ENCODE measurements at places on chromosomes 1 and 21.
A peak's percentile ranks its signal among the peaks of the same experiment; 100 is the strongest.

DNA sequence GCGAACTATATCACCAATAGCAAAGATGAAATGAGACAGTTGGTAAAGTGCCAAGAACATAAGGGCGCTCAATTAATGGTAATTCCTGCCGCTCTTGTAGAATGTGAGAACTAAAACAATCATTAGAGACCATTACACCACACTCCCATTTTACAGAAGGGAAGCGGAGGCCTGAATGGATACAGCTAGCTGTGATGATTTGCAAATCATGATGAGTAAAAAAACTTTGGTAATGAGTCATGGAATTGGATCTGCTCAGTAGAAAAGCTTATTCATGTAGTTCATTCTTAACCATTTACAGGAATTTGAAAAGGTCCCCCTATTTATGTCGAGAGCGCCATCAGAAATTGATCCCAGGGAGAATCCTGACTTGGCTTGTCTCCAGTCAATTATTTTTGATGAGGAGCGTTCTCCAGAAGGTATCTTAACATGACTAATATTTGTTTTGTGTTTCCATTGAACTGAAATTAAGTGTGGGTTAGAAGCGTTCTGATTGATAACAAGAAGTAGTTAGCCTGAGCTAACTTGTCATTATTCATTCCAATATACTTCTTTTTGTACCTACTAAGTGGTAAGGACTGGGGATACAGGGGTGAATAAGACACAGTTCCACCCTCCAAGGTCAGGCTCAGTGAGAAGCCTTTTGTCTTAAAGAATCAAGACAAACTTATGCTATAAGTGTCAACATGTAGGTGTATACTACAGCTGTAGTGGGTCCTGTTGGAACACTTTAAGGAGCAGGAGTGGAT, 812 bp downstream of the TTC4 start:
- no peak for DNase-seq

DNA sequence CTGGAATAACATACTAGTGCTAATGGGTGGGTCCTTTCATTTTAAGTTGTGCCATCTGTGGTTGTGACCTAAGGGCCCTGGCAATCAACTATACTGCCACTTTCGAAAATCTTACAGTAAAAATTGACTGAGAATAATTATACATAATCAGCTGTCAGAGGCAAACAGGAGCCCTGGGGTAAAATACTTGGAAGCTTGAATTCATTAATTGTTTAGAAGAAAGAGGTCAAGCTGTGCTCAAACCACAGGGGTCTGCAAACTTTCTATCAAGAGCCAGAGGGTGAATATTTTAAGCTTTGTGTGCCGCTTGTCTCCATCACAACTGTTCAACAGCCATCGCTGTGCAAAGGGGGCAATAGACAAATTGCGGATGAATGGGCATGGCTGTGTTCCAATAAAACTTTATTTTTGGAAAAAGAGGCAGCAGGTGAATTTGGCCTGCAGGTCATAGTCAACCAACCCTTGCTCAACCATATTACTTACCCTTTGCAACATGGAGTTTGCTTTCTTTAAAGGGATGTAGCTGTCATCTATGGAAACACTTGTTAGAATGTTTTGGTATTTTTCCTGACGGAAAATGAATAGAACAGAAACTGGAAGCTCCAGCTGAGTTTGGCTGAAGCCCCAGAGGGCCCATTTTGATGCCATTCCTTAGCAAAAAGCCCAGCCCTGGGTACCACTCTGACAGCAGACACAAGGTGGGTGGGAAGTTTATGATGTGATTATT, 35.7 kb upstream of the USP1 start:
- DNase-seq, result peak; percentile 42

DNA sequence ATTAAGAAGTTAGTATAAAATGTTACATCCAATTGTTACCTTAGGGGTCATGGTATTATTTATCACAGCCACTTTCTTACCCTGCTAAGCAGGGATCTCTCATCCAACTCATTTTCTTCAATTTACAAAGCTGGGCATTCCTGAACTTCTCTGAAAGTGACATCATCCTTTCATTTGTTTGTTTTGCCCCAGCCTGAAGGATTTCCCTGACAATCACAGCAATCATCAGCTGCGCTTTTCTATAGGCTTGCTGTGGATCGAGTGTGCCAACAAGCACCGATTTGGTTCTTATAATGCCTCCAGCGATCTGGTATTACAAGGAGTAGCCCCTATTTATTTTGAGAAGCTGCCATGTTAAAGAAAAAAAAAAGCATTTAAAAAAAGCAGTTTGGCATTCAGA, 240.2 kb downstream of the USH2A start:
- peak; percentile 26 for DNase-seq

GRCh38 chr21:41045534-41046268, 122.3 kb upstream of the BACE2 start:
- DNase-seq, result peak; percentile 94

GRCh38 chr1:22048351-22049192, 3.9 kb upstream of the CDC42 start:
- DNase-seq, result no peak

GRCh38 chr1:200741551-200742207, 3.0 kb downstream of the CAMSAP2 start:
- no peak for DNase-seq

- DNase-seq, result no peak
Measured at GRCh38 chr1:213658457-213658856, 329.3 kb upstream of the PROX1 start.

DNA sequence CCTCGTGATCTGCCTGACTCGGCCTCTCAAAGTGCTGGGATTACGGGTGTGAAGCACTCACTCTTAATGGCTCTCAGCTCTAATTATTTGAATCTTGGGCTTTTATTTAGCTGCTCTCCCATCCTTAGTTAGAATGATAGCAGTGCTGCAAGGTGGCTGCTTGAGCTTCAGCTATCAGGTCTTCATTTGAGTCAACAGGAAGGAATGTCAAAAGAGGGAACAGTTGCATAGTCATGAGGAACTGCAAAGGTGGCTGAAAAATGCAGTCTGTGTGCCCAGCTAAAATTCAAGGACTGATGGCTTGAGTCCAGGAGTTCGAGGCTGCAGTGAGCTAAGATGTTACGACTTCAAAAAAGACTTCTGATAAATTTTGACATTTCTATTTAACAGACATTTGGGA, 55.6 kb downstream of the UCK2 start:
- no peak for DNase-seq

GRCh38 chr1:232421143-232421796, 208.7 kb downstream of the SIPA1L2 start:
- peak; percentile 49 for DNase-seq

GRCh38 chr1:193338194-193338593, 151.8 kb upstream of the B3GALT2 start:
- DNase-seq, result no peak

- no peak for DNase-seq
Measured at GRCh38 chr1:185271921-185272320, 45.1 kb downstream of the IVNS1ABP start.

- no peak for DNase-seq
Measured at GRCh38 chr1:247273013-247273412, 17.1 kb downstream of the VN1R5 start.

DNA sequence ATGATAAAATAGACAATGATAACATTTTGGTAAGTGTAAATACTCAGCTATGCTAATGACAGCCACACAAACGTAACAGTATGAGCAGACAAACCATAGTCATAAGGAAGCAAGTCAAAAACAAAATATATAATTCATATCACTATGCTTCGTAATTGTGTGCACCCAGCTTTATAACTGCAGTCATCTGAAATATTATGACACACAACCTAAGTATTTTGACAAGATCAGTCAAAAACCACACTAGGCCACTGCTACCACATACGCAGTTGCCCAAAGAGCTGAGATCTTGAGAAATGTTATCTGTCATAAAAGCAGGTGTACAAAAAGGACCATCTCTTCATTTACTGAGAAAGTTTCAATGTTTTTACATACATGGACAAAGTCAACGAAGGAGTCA, 26.0 kb downstream of the RNASEL start:
- no peak for DNase-seq

GRCh38 chr1:20625176-20626097, 7.8 kb upstream of the PINK1 start:
- DNase-seq, result no peak

GRCh38 chr1:231162297-231162969, 575 bp downstream of the TRIM67 start:
- peak; percentile 56 for DNase-seq

DNA sequence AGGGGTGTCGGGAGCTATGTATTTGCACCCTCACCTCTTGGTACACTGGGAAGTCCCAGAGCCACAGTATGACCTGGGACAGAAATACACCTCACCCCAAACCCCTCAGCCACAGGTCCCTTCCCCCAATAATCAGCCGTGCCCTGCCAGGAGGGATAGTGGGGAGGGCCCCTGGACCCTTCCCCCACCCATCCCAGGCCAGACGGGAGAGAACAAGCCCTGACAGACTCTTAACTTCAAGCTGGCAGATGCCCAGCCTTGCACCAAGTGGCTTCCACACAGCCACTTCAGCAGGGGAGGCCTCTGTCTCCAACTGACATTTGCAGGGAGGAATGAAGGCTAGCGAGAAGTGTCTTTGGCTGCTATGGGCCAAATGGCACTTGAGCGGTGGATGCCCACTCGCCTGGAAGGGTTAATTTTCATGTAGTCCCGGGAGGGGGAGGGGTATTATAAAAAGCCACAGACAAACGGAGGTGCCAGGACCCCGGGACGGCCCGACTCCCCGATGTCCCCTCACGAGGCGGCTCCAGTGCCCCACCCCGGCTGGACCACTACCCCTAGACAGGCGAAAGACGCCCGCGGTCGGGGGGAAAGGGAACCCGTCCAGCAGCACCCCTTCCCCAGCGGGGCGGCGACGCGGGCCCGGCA, 495 bp downstream of the SYNC start:
- no peak for DNase-seq

DNA sequence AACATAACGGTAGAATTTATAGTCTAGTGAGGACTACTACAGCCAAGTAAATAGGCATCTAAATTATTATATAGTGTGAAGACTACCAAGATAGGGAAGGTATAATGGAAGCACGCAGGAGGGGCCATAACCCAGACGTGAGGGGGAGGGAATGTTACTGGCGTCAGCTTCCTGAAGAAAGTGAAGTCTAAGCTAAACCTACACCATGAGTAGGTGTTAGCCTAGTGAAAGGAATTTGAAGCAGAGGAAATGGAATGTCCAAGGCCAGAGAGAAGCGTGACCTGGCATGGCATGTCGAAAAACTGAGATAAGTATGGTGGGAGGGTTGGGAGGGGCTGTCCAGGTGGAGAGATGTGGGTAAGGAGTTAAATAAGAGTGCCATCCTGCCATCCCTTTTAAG, 140.5 kb downstream of the SLC44A5 start:
- DNase-seq, result no peak

DNA sequence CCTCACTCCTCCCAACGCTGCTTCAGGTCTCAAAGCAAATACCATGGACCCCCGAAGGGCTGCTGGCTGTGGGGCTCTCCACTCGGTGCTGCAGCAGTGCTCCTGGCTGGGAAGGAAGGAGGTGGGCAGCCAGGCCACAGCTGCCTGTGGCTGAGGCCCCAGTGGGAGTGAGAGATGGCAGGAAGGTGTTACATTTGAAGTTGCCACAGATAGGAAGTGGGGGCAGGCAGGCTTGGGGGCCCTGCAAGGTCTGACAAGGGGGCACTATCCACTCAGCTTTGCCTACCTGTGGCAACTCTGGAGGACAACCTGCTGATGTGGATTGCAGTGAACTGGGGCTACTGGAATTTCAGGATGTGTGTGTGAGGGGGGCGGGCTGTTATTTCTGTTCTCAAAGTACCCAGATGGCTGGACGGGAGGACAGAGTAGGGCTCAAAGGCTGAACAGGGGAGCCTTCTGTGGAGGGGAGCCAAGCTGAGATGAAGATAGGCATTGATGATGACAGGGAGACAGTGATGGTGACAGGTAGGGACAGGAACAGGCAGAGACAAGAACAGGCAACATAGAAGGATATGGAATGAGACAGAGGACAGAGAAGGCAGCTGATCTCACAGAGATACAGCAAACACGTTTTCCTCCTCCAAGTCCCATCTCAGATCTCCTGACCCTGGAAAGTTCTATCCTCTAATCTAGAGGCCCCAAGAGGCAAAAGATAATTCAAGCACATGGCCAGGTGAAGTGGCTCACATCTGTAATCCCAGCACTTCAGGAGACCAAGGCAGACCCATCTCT, 1.8 kb downstream of the ZNF683 start:
- DNase-seq, result no peak

DNA sequence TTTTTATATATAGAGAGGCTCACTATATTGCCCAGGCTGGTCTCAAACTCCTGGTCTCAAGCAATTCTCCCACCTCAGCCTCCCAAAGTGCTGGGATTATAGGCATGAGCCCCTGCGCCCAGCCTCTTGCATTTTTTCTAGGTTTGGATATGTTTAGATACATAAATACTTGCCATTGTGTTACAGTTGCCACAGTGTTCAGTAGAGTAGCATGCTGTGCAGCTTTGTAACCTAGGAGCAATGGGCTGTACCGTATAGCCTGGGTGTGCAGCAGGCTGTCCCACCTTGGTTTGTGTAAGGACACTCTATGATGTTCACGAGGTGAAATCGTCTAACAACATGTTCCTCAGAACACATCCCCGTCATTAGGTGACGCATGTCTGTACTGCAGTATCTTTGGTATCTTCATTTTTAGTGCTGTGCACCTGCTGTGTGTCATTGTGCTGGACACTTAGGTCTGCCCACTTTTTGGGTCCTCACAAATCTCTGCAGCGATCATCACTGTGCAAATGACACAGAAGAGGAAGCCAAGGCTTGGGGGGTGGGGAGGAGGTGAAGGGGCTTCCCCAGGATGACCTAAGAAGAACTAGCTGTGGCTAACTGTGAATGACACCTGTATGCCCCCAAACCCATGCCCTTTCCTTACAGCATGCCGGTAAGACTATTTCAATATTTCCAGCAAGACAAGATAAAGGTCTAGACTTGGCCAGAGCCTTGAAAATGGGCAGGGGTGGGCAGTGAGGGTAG, 44.5 kb downstream of the SDC3 start:
- no peak for DNase-seq

GRCh38 chr1:44012941-44013609, 18.2 kb downstream of the SLC6A9 start:
- DNase-seq, result no peak

GRCh38 chr21:44434568-44434925, 20.8 kb upstream of the LRRC3 start:
- DNase-seq, result no peak

GRCh38 chr1:210981490-210981889, 152.5 kb downstream of the KCNH1 start:
- DNase-seq, result no peak

DNA sequence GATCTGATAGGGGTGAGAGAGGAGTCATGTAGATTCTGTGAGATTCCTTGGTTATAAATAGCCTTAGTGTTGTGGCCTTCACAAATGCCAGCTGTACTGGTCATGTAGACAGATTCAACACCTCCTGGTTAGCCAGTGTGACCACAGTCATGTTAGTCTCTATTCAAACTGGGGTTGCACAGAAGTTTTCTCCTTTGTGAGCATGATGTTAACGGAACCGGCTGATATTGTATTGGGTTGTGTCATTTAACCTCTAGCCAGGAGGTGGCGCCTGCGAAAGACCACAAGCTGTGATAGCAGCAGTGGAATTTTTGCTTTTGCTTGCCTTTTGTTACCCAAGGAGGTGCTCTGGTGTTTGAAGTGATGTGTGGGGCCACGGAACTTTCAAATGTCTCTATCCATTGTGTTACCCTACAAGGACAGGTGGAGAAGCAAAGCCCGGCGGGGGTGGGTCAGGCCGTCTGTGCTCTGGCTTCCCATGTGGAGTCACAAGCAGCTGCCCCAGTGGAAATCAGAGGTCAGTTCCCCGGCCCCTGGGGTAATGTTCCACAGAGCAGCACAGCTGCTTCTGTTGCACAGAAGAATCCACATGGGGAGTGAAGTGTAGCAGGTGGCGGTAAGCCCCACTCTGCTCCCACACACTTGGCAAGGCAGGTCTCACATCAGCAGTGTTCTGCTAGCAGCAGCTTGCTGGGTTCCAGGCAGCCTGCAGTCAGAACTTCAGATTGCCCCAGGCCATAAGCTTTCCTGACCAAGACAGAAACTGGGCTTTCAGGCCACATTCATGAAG, 112.6 kb downstream of the ADAMTS1 start:
- no peak for DNase-seq
